CD4-positive, alpha-beta T cell treated with Interleukin-4 for 4 hours (primary cell): ENCODE measurements at places on chromosomes 2 and 18.
A peak's percentile ranks its signal among the peaks of the same experiment; 100 is the strongest.

GRCh38 chr2:38045811-38046210 is 30.1 kb downstream of the CYP1B1 start:
- DNase-seq, result no peak

- DNase-seq, result no peak
These were observed 2.5 kb downstream of the DLX1 start for GRCh38 chr2:172087780-172088244.

- peak; percentile 55 for DNase-seq
These were observed at the start of gene KRTCAP3 for GRCh38 chr2:27441958-27442919. Gene KRTCAP3, plus strand, starts transcription at chr2:27442381. Its CDS starts 32 bp downstream, at chr2:27442413.

DNA sequence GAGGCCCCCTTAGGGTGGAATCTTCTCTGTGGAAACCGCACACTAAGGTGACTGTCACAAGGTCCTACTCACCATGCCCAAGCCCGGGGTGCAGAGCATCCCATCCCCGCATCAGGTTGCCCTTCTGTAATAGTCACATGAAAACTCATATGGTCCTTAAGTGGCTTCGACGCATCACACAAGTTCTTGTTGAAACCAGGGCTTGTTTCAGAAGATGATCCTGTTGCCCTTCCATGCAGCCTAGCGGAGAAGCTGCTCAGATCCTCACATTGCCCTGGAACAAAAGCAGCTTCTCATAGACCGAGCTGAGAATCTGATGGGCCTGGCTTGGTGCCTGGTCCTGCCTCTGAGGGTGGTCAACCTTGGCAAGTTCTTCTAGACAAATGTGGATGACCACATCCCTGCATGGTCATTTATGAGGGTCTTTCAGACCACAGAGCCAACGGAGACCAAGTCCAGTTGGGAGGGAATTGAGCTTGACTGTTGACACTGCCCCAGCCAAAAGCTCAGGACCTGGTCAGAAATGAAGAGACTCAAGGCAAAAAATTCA is 54.1 kb downstream of the PDCL3 start:
- no peak for DNase-seq

DNA sequence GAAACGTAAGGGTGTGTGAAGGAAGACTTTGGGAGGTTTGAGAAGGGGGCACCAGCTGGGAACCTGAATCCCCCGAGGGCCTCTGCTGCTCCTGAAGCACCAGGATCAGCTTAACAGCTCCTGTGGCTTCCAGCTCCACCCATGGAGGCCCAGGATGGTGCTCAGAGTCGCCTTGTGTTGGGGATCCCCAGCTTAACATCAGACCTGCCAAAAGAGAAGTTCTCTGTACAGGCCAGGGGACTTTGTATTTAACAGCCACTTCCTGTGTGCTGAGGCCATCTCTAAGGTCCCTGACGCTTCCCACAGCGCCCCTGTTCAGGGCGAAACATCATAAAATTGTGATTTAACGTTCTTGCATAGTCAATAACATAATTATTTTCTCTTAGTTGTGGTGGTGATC is 77.5 kb downstream of the NCK2 start:
- DNase-seq, result no peak

DNA sequence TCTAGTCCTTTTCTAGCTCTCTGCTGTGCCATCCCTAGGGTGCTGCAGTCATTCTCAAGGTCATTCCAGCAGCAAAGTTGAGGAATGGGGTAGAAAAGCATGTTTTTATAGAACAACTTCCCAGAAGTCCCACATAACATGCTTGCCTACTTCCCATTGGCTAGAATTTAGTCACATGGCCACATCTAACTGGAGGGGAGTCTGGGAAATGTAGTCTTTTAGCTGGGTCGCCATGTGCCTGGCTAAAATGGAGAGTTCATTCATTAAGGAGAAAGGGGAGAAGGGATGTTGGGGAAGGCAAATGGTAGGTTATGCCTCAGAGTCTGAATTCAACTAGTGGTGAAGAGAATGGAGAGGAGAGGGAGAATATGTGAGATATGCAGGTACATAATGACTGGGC is 85.7 kb downstream of the SLC4A3 start:
- no peak for DNase-seq

DNA sequence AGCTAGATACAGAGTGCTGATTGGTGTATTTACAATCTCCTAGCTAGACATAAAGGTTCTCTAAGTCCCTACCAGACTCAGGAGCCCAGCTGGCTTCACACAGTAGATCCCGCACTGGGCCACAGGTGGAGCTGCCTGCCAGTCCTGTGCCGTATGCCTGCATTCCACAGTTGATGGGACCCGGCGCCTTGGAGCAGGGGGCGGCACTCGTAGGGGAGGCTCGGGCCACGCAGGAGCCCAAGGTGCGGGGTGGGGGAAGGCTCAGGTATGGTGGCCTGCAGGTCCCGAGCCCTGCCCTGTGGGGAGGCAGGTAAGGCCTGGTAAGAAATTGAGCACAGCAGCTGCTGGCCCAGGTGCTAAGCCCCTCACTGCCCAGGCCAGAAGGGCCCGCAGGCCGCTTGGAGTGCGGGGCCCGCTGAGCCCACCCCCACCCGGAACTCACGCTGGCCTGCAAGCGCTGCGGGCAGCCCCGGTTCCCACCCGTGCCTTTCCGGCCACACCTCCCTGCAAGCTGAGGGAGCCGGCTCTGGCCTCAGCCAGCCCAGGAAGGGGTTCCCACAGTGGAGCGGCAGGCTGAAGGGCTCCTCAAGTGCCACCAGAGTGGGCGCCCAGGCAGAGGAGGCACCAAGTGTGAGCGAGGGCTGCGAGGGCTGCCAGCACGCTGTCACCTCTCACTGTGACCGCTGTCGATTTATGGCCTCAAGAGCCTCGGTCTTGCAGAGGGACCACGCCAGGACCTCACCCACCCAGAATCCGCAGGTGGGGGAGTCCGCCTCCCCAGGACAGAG is 76.5 kb downstream of the MEX3C start:
- no peak for DNase-seq

GRCh38 chr2:207403141-207403540 is 126.6 kb upstream of the CREB1 start:
- no peak for DNase-seq

DNA sequence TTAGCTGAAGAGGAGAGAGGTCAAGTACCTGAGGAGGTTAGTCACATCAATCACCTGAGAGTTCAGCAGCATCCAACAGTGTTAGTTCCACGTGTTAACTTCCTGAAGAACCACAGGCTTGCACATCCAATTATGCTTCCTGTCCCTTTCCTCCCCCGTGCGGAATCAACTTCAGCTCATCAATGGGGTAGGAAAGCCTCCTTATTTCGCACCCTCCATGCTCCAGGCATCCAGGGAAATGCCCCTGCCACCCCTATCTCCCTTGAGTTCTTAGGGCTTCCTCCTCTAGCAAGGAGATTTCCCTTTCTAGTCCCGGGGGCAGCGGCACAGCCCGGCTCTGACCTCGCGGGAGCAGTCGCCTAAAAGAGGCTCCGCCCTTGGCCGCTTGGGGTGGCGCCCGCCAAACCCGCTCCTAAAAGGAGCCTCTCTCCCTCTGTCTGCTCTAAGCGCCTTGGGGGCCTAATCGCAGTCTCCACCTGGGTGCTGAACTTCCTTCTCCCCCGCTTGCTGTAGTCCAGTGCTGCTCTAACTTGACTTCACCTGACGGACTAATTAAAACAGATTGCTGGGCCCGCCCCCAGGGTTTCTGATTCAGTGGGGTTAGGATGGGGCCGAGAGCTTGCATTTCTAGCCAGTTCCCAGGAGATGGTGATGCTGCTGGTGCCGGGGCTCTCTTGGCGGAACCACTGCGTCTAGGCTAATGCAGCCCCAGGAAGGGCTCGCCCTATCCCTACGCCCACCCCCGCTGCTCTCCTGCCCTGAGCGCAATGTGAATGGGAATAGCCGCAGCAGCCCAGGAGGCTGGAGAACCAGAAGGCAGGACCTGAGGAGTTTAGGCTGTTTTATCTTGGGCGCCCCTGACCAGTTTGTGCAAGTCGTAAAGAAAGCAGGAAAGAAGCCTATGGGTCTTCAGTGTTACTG is 3.4 kb upstream of the TET3 start:
- DNase-seq, result no peak

- DNase-seq, result no peak
These were observed 109.8 kb upstream of the ZNF516 start for GRCh38 chr18:76604935-76605240.

DNA sequence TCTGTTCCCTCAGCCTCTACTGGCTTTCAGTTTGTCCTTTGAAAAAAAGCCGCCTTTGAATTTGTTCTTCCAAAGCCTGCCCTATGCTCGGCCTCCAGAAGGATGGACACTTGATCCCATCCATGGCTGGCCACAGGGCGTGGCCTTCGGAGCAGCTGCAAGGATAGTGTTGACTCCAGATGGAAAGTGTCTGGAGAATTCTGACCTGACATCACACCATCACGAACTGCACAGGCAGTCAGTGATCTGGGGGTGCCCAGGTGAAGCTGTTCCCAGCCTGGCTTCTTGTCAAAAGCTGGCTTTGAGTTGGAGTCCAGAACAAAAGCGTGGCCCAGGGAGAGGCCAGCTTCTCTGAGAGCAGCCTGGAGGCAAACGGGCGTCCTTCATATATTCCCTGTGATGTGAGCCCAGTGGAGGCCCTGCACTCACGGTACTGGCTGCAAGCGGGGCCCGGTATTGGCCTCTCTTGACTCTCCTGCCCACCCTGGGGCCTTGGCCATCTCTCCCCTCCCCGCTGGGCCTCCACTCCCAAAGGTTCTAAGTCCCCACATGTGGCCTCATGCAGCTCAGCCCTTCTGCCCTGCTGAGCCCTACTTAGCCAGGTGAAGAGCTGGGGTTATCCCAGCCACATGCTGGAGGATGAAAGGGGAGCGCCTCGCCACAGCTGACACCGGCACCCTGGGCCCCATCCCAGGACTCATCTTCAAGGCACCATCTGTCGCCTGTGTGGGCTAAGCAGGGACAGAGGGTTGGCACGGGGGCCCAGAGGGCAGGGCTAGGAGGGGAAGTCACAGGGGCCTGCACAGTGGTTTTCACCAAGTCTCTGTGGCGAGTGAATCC is 20.4 kb upstream of the ATOH8 start:
- DNase-seq, result no peak

- no peak for DNase-seq
These were observed 94.7 kb upstream of the CDKL4 start for GRCh38 chr2:39338502-39338901.

DNA sequence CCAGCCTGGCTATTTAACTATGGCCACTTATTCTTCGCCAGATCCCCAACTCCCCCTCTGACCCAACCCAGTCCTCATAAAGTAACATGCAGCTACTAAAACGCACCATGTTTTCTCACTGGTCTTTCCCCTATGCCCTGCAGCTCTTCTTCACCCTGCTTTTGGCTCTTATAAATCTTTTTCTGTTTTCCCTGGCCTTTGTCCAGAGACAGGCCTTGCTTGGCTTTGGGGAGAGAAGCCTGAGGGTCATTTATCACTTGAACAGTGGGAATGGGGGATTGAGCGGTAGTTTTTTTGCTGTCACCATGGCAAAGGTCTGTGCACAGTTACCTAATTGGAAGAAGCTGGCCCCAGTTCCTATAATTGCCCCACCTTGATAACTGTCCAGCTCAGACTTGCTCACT is 202.9 kb upstream of the NT5C1B start:
- no peak for DNase-seq

GRCh38 chr2:38384338-38384737 is 7.3 kb upstream of the ATL2 start:
- DNase-seq, result no peak

- no peak for DNase-seq
These were observed 218.2 kb downstream of the RBM43 start for GRCh38 chr2:151043484-151043883.

DNA sequence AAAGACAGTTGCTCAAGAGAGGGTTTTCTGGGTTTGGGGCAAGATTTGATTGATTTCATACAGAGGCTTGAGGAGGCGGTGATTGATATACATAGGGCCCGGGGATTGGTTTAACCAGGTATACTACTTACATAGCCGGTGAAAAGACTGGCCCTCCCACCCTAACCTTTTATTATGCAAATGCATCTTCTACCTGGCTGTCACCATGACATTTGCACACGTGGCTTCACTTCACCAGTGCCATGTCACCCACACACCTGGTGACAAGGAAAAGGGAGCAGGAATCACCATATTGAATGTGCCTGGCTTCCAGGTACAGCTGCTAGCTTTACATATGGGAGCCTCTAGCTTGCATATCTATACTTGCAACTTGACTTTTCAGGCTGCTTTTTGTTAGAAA is 9.7 kb downstream of the ERMN start:
- DNase-seq, result no peak

DNA sequence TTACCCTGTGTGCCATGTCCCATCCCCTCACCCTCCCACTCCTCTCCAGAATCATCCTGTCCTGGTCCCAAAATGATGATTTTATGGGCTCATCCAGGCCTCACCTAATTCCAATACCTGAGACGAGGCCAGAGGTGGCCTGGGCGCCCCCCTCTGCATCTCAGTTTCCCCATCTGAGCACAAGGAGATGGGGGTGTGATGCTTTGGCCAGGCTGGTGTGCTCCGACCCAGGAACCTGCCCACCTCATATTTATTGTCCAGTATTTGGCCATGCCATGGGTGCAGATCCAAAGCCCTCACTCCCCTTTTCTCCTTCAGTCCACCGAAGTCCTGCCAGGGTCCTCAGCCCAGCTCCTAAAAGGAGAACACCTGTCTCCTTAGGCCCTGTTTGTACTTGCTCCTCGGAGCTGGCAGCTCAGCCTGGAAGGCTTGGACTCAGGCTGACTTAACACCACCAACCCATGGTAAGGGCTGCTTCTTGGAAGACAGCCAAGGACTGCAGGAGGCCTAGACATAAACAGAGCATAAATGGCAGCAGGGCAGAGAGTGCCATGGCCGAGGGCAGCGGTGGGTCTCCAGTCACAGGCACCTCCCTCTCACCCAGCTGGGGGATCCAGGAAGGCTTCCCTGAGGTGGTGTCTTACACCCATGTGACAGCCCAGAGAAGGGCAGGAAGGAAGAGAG is 3.6 kb downstream of the TEX51 start:
- no peak for DNase-seq

DNA sequence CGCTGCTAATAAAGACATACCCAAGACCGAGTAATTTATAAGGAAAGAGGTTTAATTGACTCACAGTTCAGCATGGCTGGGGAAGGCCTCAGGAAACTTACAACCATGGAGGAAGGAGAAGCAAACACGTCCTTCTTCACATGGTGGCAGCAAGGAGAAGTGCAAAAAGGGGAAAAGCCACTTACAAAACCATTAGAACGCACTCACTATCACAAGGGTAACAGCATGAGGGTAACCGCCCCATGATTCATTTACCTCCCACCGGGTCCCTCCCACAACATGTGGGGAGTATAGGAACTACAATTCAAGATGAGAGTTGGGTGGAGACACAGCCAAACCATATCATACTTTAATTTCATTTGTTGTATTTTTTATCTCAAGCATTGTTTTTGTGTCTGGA is 67.5 kb downstream of the ATP9B start:
- no peak for DNase-seq

- no peak for DNase-seq
These were observed 62.4 kb downstream of the PPP1R1C start for GRCh38 chr2:182048088-182048487.

- DNase-seq, result no peak
These were observed 31.0 kb upstream of the CATIP start for GRCh38 chr2:218325566-218326160.

GRCh38 chr2:28906821-28907220 is 12.4 kb downstream of the WDR43 start:
- DNase-seq, result no peak

DNA sequence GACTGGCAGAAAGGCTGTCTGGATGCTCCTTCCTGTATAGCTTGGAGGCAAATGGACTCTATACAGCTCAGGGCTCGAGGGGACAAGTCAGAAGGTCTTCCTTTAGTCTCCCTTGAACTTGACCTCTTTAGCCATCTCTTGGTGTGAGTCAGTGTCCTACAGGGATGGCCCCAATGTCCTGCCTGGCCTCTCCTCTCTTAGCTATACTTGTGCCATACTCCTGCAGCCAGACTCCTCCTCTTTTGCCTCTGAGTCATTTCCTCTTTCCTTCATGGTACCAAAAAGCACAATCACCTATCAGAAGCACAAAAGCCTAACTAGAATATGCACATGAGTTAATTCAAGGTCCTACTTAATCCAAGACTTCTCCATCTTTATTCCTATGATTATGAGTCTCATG is 112.7 kb downstream of the XRCC5 start:
- no peak for DNase-seq
